ENCODE measurements at places on chromosomes 5 and 9.
A peak's percentile ranks its signal among the peaks of the same experiment; 100 is the strongest.

DNA sequence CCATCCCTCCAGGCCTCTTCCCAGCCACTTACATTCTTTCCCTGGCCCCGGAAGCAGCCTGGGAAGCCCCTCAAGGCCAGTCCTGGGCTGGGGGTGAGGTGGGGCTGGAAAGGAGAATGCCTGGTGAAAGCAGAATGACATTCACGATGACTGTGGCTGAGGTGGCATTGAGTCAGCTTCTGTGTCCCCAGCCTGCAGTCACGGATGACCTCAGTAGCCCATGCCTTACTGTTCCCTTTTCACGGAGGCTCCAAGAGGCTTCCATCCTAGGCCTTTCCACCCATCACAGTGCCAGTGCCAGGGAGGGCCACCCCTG, 2.7 kb downstream of the PRDM12 start:
- no peak for DNase-seq

DNA sequence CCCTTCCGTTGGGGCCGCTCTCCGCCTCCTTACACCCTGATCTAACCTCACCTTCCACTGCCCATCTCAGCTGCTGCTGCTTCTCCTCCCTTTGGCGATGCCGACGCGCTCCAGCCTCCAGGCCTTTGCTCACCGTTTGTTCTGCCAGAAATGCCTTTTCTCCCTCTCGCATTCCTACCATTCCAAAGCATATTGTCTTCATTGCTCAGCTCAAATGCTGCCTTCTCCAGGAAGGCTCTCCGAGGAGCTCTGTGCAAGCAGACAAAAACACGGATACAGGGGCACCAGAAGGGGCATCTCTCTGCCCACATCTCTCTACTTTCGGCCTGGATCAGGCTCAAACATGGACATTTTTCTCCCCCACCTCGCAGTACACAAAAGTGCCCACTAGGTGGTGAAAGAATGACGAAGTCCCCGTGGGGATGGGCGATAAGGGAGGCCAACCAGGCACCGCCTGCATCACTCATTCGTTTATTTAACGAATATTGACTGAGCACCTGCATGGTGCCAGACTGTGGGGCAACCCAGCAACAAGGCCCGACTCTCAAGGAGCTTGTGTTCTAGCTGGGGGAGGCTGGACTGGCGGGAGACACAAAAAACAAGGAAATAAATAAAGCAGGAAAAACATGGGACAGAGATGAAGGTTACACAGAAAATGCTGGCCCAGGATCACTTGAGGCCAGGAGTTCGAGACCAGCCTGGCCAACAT, 7.3 kb upstream of the GRHPR start:
- peak; percentile 63 for DNase-seq

GRCh38 chr9:101677861-101678260, 60.6 kb downstream of the GRIN3A start:
- no peak for DNase-seq

DNA sequence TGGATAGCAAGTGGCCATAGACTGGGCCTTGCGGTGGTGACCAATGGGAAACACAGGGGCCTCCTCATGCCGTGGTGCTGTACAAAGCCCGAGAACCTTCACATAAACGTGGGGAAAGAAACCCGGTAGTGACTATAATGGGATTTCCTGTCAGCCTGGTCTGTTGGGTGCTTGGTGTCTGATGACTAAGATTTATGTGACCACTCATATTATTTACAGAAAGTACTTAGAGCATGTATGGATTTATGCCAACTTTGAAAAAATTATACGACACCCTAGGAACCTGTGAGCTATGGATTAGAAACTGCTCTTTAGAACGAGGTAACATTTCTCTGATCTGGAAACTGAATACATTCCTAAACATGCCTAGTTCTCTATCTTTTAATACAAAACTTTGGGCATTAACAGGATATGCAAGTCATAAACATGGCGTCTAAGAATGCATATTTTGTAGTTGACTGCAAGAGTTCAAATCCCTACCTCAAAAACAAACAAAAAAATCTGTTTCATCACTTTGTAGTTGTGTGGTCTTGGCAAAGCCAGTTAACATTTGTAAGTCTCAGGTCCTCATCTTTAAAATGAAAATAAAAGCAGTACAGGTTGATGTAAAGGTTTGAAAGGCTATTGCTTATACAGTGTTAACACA, 85.4 kb downstream of the TMEM167A start:
- no peak for DNase-seq

GRCh38 chr5:163407034-163407655, 30.2 kb upstream of the CCNG1 start:
- DNase-seq, result no peak

DNA sequence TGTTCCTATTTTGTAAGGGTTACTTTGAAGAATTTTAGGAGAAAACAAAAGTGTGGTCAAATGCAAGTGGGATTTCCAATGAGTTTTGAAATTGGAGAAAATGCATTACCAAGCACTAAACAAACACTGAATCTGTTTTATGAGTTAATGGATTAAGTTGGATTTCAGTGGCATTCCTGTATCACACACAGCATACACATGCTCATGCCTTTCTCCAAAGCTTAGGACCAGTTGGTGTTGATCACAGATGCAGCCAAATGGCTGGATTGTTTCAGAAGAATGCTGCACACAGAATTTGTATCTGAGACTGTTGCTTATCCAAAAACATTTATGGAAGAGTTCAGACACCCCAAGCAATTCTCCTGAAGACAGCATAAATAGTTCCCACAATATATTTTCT, 611.1 kb downstream of the ACTL7B start:
- no peak for DNase-seq

GRCh38 chr9:32404402-32404801, 20.0 kb downstream of the ACO1 start:
- DNase-seq, result no peak

DNA sequence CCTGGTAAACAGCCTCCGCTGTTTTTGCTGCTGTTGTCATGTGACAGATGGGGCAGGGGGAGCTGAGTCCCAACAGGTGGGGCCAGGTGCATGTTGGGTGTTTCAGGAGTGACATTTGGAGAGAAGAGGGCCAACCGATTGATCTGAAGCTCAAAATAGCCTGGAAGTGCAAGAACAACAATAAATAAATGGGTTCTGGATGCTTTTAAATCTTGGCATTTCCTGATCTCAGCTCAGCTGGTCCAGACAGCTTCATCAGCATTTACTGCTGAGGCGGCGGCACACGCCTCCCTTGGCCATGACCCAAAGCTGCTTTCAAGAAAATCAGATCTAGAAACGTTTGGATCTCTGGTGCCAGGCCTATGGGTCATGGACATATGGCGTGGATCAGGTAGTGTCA, 70.5 kb downstream of the PPARGC1B start:
- no peak for DNase-seq

GRCh38 chr5:117859176-117859575, 1129.2 kb downstream of the DTWD2 start:
- DNase-seq, result no peak

DNA sequence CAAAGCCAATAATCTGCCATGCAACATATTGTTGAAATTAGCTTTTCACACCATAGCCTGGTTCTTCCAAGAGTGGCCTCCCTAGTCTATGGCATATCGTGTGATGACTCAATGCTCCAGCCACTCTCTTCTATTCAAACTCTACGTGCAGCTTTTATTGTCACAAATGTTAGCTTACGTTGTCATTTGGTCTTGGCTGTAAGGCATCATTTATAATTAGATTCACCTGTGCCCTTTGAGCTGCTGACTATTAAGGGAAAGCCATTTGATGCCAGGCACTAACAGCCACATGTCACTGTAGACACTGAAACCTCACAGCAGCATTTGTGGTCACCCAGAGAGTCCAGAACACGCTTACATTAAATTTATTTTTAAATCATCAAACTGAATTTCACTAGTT, 66.8 kb downstream of the APBA1 start:
- DNase-seq, result peak; percentile 50

DNA sequence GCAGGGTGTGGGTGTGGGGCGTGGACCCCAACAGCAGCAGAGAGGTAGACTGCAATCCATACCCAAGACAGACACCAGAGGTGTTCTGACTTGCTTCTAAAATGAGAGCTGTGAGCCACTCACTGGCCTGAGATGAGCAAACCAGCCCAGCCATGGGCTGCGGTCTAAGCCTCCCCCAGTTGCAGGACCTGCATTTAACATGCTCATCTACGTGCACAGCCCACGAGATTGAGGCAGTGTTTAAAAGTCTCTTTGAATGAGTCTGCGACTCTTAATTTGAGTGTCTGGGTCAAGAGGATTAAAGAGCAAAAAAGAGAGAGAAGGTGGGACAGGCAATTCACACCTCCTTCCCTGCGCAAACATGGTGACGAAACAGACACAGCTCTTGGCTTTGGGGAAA, 5.9 kb downstream of the SURF4 start:
- no peak for DNase-seq

- DNase-seq, result peak; percentile 48
Observed at GRCh38 chr5:114360816-114361723, 800 bp upstream of the KCNN2 start.

DNA sequence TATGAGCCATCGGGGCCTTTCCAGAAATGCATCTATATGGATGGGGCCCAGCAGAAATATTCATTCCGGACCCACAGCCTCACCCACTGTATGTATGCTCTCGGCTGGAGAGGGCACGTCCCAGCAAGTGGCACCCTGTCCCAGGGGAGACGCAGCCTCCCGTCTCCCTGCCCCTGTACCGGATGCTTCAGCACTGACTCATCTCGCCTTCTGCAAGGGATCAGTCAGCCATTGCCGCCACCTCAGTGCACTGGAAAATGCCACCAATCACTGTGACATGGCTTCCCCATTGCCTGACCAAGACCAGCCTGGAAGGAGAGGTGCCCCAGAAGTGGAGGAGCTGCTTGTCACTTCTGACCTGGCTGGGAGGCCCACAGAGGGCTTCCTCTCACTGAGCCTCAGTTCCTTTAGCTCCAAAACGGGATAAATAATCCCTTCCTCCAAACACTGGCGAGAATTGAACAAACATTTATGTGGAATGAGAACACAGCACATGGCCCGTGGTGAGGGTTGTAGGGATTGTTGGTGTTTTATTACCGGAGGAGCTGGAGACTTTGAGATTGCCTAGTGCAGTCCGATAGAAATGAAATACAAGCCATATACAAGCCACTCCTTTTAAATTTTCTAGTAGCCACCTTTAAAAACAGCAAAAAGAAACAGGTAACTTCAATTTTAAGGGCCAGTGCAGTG, 43.9 kb upstream of the ORM1 start:
- no peak for DNase-seq

GRCh38 chr9:87442451-87442850, 55.2 kb upstream of the DAPK1 start:
- DNase-seq, result no peak

DNA sequence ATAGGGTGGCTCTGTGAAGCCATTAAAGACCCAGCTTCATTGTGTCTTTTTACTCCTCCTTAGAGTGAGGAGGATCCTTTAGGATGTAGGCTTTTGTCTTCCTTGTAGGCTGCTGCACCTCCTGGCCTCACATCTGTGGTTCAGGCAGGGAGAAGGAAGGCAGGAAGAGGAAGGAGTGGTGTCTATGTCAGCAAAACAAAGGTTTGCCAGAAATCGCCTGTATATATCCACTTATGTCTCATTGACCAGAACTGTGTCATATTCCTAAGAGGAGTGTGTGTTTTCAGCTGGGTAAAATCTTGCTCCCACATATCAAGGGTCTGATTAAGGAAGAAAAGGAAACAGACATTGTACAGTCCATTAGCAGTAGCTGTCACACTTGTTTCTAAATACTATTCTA, 213.8 kb downstream of the ARHGAP26 start:
- no peak for DNase-seq

GRCh38 chr5:34464829-34465228, 191.3 kb upstream of the RAI14 start:
- DNase-seq, result no peak

GRCh38 chr5:64214132-64214531, 48.5 kb downstream of the RNF180 start:
- no peak for DNase-seq

DNA sequence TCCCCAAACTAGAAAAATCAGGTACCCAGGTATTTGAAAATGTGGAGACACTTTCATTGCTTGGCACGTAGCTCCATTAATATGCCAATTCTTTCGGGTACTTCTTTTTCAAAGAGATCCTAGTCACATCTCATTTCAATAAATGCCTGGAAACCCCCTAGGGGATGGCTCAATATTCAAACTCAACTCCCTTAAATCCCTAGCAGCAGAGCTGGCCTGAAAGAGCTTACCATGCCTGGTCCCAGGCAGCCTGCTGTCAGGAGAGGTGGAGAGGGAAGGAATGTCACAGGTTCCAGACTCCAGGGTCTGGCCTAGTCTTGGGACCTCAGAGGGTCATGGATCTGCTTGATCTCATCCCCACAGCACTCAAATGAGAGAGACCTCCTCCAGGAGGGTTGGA, 187.1 kb downstream of the SPOCK1 start:
- DNase-seq, result no peak

DNA sequence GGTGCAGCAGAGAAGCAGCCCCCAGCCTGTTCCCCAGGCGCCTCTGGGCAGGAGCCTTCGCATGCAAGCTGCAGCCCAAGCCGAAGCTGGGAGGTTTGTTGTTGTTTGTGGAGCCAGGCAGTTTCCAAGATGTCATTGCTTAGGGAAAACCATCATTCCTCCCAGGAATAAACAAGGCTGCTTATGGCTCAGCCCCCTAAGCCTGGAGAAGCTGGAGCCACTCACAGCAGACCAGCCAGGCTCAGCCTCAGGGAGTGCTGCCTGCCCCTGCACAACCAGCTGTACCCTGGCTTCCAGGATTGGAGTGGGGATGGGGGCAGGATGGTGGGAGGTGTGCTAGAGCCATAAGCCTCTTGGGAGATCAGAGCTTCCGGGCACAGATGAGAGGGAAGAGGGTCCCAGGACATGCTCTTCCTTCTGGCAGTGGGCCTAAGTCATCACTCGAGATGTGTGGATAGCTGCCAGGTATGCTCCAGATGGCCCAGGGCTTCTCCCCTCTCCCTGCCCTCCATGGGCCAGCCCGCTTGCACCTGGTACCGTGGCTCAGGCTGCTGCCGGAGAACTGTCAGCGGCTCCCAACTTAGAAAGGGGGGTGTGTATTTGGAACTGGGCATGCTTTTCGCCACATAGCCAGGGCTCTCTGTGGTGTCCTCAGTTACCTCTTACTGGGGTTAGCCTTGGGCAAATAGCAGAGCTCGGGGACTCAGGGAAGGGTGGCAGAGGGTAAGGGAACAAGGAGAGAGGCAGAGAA, 105.2 kb downstream of the RGS3 start:
- DNase-seq, result no peak

GRCh38 chr5:151663617-151664293, 23.0 kb downstream of the SPARC start:
- DNase-seq, result no peak

- DNase-seq, result no peak
Observed at GRCh38 chr5:136133222-136133921, 727 bp downstream of the SMAD5 start.

DNA sequence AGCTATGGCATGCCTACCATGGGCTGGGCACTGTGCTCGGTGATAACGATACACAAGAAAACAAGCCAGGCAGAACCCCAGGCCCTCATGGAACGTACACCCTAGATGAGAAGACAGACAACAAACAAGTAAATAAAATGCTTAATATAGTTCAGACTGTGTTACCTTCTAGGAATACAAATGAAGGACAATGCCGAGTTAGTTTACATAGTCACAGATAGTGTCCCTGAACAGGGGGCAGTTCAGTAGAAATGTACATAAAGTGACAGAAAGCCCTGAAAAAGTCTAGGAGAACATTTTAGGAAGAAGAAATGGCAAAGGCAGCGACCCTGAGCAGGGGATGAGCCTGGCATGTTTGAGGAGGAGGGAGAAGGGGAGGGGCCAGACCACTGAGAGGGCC, 21.7 kb downstream of the SLC22A5 start:
- DNase-seq, result no peak
